CD4-positive, alpha-beta T cell treated with Interleukin-6 at 100 ng/mL for 8 hours (primary cell): ENCODE measurements at places on chromosomes 6 and 20.

DNA sequence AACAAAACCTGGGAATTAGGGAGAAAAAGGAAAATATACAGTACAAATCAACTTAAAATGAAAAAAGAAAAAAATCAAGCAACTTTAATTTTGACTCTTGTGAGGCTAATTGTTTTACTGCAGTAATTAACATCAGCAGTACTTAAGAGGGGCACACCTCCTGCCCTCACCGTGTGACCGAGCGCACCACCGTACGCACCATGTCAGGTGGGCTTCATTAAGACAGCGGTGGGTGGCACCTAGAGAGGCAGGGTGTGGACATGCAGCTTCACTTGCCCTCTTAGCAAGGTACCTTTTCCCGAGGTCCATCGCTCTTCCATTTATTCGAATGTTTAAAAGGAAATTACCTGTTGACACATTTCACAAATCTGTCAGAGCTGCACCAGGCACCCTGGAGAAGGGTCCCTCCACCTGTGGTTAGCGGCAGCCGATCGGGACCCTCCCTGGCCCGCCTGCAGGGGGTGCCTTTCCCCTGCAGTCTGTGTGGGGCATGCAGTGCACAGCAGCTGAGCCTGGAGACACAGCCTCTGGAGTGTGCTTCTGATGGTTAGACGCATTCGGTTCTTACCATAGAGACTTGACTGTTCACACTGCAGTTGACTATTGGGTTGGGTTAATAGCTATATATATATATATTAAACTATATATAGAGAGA is 184.1 kb downstream of the TMEM242 start:
- DNase-seq, result no peak

DNA sequence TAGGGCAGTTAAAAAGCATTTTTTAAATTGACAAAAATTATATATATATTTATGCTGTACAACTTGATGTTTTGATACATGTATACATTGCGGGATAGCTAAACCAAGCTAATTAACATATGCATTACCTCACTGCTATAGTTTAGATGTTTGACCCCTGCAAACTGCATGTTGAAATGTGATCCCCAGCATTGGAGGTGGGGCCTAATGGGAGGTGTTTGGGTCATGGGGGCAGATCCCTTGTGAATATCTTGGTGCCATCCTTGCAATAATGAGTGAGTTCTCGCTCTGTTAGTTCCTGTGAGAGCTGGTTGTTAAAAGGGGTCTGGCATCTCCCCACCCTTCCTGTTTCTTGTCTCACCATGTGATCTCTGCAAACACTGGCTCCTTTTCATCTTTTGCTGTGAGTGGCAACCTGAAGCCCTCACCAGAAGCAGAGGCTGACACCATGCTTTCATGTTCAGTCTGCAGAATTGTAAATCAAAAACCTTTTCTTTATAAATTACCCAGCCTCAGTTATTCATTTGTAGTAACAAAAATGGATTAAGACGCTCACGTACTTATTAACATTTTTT is 111.8 kb downstream of the MCHR2 start:
- no peak for DNase-seq

- DNase-seq, result no peak
Measured at GRCh38 chr20:38137441-38138037, 27.5 kb downstream of the TGM2 start.

DNA sequence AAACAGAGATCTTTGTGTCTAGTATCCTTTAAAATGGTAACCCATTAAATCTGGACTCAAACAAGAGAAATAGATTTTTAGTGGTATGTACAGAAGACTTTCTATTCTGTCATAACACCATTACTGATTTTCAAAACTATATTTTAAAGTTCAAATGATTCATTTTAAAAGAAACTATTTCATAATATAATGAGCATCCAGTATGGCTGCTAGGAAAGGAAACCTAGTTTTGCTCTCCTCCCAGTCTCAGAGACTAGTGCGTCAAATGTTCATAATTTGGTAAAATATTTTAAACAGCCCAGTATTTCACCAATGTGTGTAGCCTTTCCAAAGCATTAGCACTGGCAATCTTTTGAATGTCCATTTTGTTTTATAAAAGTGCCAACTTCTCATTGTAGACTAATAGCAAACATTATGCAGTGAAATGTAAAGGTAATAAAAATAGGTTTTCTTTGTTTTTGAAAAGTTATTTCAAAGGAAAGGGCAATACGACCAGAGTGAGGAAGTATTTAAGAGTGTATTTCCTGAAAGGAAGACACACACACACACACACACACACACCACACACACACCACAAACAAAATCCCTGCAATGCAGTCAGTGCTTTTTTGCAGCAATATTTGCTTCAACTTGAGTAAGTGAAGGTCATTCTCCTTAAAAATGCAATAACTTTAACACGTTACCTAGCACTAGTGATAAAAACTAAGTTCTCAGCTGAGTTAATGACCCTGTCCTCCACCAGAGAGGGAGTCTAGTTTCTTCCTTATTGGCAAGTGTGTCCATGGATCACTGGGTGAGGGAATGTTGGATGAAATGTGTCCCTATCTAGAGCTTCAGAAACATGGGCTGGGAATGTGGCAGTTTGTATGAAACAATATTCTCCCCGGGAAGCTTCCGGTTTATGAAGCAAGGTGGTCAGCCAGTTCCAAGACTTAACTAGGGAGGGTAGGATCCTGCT is 4.6 kb downstream of the PPP1R3G start:
- no peak for DNase-seq

DNA sequence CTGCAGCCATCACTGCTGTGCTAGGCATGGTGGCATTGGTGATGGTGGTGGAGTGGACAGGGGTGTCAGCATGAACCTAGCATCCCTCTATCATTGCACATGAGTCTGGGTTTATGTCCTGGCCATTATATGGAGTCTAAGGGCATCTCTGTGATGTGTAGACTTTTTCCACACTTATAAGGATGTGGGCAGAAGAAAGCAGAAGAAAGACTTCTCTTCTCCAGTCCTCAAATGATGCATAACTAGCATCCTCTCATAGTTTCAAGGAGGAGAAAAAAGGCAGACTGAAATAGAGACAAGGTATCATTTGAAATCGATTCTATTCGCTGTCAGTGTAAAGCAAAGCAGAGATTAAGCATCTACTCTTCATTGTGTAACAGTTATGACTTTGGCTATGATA is 140.0 kb upstream of the ATXN1 start:
- DNase-seq, result no peak

GRCh38 chr6:64146876-64147275 is 511.3 kb downstream of the PHF3 start:
- DNase-seq, result no peak

DNA sequence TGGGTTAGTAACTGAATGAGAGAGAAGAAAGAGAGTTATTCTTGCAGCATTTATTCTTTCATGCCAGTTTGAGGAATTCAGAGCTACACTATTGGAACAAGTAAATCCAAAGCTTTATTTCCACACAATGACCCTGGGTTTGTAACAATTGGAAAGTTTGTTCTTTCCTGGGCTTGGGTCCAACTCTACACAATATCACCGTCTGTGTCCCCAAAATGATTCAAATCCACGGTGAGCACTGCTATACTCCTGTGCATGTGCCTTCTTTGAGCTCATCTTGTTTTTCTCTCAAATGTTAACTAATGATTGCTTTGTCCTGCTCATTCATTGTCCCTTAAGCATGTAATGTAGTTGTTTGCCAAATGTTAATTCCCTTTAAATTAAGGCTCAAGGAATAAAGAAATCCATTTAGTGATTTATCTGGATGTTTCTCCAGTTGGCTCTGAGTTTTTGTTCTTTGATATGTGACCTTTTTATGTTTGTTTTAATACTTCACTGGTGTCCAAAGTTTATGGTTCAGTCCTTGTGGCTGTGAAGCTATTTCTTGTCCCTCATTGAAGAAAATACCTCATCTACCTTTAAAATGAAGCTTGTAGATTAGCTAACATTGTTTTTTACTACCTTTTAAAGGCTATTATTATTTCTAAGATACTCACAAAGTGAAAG is 20.5 kb upstream of the CRISP3 start:
- DNase-seq, result no peak

DNA sequence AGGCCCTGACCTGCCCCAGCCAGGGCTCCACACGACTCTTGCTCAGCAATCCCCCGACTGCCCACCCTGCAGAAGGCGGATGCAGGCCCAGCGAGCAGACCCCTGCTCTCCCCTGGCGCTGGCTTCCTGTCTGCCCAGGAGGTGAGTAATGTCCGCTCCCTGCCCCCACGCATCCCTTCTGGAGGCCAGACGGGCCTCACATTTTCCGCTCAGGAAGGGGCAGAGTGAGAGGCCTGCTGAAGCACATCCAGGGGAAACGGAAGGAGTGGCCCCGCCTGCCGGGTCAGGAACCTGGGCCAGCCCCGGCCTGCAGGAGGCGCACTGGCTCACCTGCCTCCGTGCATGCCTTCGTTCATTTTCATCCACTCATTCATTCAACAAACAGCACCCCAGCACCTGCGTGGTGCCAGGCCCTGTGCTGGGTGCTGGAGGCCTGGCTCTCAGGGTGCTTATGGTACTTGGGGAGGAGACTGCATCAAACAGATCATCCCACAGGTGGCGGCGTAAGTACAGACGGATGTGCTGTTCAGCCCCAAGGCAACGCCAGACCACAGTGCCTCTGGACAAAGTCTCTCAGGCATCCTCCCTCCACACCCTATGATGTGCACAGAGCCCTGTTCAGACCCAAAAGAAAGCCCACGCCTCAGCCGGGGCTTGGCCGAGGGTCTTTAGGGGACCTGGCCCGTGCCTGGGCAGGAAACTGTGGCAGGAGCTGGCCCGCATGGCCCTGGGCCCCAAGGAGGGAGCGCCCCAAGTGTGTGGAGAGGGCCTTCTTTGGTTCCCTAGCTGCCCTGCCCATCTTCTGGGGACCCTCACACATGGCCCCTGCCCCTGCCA is 112.1 kb downstream of the ASXL1 start:
- DNase-seq, result no peak

DNA sequence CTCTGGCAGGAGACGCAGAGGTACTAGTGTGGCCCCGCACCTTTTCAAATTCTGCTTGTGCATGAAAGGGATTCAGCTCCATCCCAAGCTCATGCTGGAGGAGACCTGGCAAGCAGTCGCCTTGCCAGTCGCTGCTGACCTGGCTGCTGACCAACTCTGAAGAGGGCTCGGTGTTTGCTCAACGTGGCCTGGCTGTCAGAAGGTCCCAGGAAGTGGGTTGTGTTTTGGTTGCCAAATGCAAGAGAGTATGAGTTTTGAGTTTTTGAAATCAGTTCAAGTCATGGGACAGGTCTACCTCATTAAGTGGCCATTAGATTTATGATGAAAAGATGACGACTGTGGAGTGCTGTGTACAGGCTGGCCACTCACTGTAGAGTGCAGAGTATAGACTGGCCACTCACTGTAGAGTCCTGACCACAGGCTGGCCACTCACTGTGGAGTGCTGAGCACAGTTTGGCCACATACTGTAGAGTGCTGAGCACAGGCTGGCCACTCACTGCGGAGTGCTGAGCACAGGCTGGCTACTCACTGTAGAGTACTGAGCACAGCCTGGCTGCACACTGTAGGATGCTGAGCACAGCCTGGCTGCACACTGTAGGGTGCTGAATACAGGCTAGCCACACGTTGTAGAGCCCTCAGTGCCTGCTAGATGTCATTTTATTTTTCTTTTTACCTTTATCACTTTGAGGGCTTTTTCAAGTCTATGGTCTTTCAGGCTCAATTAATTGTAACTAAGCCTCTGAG is 193.9 kb downstream of the ZNF217 start:
- no peak for DNase-seq

GRCh38 chr6:3419624-3420272 is 37.1 kb downstream of the SLC22A23 start:
- DNase-seq, result no peak

DNA sequence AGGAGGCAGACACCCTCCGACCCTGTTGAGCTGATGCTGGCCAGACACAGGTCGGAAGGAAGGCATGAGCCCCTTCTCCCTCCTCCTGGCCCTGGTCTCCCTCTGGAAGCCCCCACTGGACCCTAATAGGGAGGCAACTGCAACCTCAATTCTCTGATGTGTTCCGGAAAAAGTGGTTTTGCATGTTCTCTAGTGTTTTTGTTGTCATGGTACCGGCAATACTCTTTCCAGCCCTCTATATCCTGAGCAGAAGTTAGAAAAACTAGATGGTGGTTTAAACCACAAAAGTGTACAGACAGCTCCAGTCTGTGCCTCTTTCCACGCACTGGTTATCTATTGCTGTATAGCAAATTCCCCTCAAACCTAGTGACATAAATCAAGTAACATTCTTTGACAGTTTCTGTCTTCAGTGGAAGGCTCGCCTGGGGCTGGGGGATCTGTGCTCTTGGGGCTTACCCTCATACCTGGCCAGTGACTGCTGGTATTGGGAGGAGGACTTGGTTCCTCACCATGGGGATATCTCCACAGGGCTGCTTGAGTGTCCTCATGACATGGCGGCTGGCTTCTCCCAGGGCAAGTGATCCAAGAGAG is 37.0 kb downstream of the SYTL3 start:
- peak; percentile 73 for DNase-seq

GRCh38 chr6:21596949-21597682 is 3.6 kb downstream of the SOX4 start:
- no peak for DNase-seq

GRCh38 chr6:7135755-7136154 is 28.0 kb downstream of the RREB1 start:
- DNase-seq, result no peak

DNA sequence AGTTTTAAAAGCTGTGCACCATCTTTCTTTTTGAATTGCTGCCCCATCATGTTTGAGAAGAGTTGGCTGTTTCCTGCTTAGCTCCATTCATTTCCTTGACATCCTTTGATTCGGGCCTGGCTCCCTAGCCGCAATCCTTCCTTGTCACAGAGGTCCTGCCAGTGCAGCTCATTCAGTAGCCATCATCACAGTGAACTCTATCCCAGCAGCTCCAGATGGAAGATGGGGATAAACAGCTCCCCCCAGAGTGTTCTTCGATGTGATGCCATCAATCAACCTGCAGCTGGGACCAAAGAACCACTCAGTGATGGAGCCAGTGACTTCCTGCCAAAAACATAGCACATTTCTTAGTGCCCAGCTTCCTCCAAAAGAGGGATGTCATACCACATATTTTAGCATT is 158.8 kb downstream of the FRK start:
- DNase-seq, result no peak

GRCh38 chr6:121603486-121603885 is 168.0 kb downstream of the GJA1 start:
- DNase-seq, result no peak

GRCh38 chr6:123715006-123715863 is 78.5 kb upstream of the TRDN start:
- no peak for DNase-seq

- no peak for DNase-seq
Measured at GRCh38 chr6:133683606-133684005, 205.3 kb upstream of the TCF21 start.

- DNase-seq, result no peak
Measured at GRCh38 chr20:45832619-45833018, 980 bp upstream of the SNX21 start.

GRCh38 chr6:32195652-32195901 is 3.1 kb upstream of the GPSM3 start:
- peak; percentile 100 for DNase-seq

GRCh38 chr6:27100921-27101320 is 146.6 kb upstream of the PRSS16 start:
- DNase-seq, result no peak

DNA sequence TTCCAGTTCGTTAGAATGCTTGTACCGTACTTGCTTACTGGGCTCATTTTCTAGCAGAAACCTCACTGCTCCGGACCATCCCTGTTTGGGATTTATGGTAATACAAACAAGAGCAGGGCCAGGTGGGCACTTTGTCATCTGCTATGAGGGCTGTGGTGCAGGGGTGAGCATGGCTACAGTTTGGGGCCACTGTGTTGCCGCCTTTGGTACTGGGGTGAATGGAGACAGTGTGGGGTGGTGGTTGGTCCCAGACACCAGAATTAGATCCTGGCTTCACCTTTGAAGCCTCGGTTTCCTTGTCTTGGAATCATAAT is 95.0 kb downstream of the TOX2 start:
- no peak for DNase-seq
